Cardiac fibroblast (primary cell): ENCODE measurements at places on chromosomes 4 and X.

DNA sequence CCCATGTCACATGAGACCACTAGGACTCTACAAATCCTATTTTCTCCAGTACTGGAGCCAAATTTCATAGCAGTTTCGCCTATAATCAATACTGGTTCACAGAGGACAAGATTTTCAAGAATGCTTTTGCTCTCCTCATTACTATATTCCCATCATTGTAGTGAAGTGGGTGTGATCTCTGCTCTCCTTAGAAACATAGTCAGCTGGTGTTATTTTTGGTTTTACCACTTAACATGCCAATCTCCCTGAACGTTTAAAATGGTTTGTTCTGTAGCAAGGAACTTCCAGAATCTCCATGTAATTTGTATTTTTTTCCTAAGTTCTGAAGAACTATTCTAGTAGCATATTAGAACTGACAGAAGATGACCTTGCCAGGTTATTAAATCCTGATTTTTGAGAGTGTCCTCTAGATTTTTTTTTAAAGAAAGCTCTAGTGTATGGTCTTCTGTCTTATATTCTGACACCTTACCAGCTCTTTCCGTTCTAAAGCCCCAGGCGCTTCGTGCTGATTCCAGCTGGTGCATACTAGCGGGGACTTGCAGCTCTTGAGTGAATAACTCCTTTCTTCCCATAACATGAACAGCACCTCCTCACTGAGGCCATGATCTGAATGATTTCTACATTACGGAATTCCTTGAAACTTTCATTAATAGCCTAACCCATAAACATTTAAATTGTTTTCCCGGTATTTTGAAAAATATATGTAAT, 1372.9 kb downstream of the TECRL start:
- DNase-seq: no peak

- DNase-seq: no peak
These were observed 32.6 kb upstream of the NKX6-1 start for GRCh38 chr4:84531689-84532088.

- DNase-seq: no peak
These were observed 1.9 kb downstream of the ANK2 start for GRCh38 chr4:113051361-113051760.

DNA sequence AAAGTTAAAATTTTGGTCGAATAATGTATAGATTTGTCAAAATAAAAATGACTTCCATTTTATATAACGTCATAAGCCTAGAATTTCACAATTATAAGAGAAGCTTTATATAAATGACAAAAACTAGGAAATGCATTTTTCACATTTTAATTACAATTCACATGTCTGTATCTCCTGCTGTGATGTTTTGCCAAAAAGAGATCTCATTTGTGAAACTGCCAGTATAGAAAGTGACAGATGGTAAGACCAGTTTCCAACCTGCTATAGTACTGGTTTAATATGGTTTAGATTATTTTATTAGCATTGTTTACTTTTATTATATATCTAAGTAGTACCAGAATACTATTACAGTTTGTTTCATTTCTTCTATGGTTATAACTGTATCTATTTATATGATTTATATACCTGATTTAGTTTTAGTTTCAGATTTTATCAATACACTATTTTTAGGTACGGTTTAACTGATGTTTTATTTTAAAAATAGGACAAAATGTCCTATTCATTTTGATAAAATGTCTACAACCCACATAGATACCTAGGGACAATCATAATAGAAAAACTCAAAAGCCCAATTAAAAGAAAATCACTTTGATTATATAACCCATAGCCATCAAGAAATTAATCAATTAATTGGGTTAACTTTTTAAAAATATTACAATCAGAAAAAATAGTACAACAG, 5.4 kb upstream of the CCSER1 start:
- no peak for DNase-seq

GRCh38 chrX:3779546-3779945, 66.1 kb upstream of the PRKX start:
- DNase-seq: no peak

DNA sequence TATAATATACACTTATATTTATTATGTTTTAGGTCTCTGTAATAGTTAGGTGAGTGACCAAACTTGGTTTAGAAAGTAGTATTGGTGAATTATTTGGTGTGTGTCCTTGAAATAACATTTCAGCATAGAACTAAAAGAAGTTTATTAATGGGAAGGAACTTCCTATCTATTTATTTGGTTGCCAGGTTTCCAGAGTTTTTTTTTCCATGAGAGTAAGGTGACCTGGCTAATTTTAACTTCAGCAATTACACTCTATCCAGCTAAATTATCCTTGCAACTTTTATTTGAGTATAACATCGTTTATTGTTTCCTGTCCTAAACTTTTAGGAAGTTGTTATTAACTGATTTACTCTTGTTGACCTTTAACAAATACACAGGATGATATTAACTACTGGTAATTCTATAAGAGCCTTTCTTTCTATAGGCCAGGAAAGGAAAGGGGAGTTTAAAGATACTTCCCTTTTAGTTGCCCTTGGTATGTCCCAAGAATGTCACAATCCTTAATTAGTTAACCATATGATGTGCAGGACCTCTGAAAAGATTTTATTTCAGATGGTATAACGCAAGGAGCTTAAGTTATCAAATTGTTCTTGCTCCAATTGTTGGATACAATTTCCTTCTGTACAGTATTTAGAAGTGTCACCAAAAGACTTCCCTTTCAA, 18.9 kb downstream of the PRDM8 start:
- no peak for DNase-seq

DNA sequence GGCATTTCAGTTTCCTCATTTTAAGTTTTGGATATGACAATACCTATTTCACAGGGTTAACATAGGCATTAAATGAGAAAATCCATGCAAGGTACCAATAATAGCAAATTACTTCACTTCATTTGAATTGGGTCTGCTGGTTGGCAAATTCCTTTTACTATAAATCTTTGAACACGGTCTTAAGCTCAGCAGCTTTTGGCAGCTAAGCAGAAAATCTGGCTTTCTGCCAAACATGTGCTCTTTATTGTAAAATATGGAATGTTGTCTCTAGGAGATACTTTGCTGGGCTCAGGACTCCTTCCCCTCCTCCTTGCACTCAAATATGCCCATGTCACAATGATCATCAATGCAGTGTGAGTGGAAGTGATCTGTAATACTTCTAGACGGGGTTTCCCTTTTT, 16.8 kb upstream of the DMP1 start:
- DNase-seq: peak; percentile 47

DNA sequence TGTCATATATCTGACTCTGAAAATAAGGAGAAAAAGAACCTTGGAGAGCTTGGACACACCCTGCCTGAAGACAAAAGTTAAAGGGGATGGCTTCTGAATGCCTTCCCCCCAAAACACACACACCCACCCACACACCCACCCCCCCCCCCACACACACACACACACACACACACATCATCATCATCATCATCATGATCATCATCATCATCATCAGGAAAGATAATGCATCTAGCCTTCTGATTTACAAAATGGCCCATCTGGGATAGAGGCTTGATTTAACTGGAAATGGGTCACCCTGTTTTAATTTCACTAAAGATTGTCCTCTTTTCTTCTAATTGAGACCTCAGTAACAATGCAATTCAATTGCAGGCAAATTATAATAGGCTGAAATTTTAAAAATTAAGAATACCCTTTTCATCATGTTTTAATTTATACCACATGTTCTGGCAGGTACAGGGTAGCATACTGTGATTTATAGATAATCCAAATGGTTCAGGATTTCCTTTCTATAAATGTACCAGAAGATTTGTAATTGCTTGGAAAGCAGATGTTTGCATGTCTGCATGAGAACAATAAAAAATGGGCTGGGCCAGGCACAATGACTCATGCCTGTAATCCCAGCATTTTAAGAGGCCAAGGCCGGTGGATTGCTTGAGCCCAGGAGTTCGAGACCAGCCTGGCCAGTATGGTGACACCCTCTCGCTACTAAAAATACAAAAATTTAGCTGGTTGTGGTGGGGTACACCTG, 56.5 kb downstream of the TRIM2 start:
- DNase-seq: peak; percentile 31

- peak; percentile 40 for DNase-seq
These were observed 138.9 kb downstream of the PTTG2 start for GRCh38 chr4:38099020-38099600.

- DNase-seq: no peak
These were observed 207.6 kb upstream of the HCCS start for GRCh38 chrX:10903523-10903922.
